ENCODE measurements at places on chromosomes 12 and 14. TPM values are rescaled to one million over a fixed set of nuclear protein-coding genes. Genes with fewer than 3 reads are reported as not detected.

The ZDHHC22 gene
- 0.19 TPM for polyA plus RNA-seq

The BCL11B gene
- 2.4 TPM for polyA plus RNA-seq

DNA sequence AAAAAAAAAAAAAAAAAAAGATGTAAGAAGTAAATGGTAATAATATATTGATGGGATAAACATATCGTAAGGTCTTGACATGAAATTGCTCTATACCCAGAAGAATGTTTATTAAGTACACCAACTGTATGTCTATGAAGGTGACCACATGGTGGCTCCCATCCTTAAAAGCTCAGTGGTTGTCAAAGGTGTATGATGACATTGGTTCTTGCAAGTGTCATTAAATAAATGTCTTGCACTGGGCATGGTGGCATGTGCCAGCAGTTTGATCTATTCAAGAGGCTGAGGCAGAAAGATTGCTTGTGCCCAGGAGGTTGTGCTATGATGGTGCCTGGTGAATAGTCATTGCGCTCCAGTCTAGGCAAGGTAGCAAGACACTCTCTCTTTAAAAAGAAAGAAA, 10.4 kb downstream of the CCT2 start:
- DNase-seq = no peak

DNA sequence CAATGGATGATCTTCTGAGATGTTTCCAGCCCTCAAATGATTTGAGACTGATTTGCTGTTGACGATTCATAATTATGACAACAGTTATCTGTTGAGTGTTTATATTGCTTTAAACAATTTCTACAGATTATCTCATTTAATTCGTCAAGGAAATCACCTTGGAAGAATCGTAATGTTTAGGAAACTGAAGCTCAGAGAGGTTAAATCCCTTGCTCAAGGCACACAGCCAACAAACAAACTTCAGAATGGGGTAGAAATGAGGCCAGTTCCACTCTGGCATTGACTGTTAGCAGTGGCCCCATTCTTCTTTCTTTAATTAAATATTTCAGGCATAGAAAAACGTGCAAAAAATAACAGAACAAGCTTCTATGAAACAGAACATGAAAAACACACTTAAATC, 4.0 kb upstream of the WSCD2 start:
- DNase-seq = no peak

DNA sequence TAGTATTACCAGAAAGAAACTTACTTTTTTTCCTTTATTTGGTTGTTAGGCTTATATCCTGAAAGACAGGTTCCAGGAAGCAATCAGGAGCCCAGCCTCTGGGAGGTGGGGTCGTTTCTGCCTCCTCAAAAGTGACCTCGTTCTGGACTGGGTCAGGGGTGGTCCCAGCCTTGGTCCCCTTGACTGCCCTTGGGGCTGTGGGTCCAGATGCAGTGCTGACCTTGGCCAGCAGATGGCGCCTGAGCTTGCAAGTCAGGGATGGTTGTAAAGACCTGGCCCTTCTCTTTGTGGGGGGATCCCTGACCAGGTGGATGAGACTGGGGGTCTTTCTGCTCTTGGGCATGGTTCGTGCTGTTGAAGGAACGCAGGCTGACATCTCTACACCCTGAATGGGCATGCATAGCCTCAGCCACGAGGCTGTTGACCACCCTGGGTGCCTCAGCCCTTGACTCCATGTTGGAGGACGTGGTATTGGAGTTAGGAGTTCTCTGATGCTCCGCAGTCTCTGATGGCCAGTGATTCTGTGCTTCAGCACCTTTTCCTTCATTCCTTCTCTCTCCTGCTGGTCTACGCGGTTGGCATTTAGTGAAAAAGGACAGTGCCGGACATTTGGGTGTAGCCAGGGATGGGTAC, 62.4 kb downstream of the ADCK1 start:
- peak; percentile 48 for DNase-seq

- no peak for DNase-seq
Observed at GRCh38 chr12:42617622-42618021, 28.1 kb upstream of the PRICKLE1 start.

DNA sequence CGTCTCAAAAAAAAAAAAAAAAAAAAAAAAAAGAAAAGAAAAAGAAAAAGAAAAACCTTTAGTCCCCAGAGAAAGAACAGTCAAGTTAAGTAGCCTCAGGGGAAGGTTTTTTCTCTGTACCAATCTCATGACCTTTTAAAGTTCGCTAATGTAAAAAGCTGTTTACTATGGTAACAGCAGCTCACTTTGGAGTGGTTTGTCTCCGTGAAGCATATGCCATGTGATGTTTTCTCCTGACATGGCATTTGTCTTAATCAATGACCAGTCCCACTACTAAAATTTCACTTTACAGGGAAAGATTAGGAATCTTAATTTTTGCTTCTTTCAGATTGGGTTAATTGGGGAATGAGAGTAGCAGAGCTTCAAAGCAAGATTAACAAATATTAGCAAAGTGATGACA, 4.3 kb downstream of the RNF212B start:
- DNase-seq = no peak
